ENCODE measurements at places on chromosomes 7 and 10.

DNA sequence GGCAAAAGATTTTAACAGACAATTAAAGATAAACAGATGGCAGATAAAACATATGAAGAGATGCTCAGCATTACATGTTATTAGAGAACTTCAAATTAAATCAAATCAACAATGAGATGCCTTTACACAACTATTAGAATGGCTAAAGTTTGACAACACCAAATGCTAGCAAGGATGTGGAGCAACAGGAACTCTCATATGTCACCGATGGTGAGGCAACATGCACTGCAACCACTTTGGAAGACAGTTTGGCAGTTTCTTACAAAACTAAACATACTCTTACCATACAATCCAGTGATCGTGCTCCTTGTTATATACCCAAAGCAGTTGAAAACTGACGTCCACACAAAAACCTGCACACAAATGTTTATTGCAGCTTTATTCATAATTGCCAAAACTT is 13.7 kb upstream of the ATE1 start:
- no peak for DNase-seq

GRCh38 chr10:75451831-75452230 is 20.4 kb downstream of the LRMDA start:
- no peak for DNase-seq

- DNase-seq, result no peak
These were observed 285.7 kb upstream of the GALNT17 start for GRCh38 chr7:70846208-70846607.

DNA sequence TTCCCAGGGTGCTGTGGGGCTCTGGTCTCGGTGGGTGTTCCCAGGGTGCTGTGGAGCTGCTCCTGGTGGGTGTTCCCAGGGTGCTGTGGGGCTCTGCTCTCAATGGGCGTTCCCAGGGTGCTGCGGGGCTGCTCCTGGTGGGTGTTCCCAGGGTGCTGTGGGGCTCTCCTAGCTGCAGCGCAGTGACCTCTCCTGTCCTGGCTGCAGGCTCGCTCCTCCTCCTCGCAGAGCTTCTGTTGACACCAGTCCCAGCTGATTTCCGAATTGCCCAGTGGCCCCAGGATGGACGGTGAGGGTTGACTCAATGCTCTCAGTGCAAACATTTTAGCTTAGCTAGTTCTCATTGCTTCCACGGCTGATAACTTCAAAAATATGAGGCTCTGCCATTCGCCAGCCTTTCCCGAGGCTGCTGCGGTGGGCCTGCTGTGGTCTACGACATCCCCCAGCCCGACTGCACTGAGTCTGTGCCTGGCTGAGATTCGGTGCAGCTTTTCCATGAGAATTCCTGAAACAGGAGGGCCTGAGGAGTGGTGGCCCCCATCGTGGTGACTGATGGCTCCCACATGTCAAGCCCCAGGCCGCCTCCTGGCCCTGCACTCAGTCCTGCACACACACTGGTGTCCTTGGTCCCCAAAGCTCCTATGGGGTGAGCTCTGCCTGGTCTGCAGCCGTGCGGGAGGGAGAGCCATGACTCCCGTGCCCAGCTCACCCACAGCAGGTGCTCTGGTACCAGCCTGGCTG is 58.3 kb upstream of the NKX6-2 start:
- DNase-seq, result no peak

DNA sequence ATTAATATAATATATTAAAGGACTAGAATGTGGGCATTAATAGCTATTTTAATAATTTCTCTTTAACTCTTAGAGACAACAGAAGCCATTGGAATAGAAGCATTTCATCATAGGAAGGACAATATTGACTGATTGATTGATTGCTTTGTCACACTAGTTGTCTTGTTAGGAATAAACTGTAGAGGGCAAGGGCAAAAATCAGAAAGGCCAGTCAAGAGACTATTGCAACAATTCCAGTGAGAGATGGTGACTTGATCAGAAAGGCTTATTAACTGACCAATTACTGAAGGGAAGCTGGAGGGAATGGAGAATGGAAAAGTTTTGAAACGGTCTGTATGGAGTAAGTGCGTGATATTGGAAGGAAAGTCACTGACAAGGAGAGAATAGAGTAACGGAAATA is 87.3 kb downstream of the RUNDC3B start:
- DNase-seq, result no peak

- no peak for DNase-seq
These were observed 44.6 kb downstream of the SLC16A12 start for GRCh38 chr10:89490596-89491335.

GRCh38 chr10:34235164-34235832 is 579.8 kb downstream of the PARD3 start:
- DNase-seq, result no peak

DNA sequence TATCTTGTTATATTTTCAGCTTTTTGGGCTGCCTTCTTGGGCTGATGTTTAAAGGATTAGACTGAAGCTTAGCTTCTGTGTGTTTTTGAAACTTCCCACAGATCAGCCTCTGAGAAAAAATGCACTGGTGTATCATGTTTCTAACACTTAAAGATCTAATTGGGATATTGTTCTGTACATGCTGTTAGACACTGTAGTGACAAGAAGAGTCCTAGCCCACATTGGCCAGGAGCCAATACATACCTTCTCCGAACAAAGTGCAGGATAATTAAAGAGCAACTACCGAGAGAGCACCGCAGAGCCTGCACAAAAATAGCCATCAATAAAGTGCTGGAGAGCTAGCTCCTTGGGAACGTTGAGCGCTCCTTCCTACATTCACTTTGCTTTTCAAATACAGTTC is 289.4 kb upstream of the SP8 start:
- DNase-seq, result no peak

Data from effector memory CD4-positive, alpha-beta T cell (primary cell).